Stimulated activated naive CD8-positive, alpha-beta T cell treated with anti-CD3 and anti-CD28 coated beads, Interleukin-15, amount 100 ng/mL, for 72 hours (primary cell): ENCODE measurements at places on chromosomes 7 and 10.

- no peak for DNase-seq
These were observed 16.7 kb upstream of the HMX3 start for GRCh38 chr10:123119081-123119480.

DNA sequence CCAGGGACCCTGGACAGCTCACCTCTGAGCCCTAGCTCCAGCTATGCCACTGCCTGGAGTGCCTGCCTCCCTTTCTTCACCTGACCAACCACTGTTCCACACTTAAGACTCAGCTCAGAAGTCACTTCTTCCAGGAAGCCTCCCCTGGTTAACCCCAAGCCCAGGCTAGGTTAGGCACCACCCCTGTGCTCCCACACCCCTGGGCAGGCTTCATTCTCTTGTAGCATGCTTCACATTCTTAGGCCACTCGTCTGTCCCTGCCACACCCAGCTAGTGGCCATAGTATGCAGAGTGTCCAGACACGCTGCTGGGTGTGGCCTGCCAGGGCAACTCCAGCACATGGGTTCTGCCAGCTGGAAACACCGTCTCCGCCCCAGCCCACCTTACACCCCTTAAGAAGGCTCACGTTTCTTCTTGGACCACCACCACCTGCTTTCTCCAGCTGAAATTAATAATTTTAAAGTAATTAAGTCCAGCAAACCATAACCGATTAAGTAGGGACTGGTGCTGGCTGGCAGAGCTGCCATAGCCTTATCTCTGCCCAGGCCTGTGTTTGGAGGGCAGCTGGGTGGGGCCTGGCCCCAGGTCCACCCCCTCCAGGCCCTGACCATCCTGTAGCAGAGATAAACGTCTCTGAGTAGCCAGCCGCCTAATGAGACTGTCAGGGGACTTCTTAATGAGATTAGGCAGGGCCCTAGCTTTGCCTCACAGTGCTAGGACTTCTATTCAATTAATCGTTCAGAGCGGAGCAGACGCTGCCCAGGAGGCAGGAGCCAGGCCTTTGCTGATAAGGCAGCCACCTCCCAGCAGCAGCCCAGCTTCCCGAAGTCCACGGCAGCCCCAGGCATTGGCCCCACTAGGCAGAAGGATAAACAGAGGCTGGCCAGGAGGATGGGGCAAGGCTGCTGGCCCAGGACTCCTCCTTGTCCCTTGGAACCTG is 20.5 kb downstream of the GRID1 start:
- DNase-seq, result no peak

DNA sequence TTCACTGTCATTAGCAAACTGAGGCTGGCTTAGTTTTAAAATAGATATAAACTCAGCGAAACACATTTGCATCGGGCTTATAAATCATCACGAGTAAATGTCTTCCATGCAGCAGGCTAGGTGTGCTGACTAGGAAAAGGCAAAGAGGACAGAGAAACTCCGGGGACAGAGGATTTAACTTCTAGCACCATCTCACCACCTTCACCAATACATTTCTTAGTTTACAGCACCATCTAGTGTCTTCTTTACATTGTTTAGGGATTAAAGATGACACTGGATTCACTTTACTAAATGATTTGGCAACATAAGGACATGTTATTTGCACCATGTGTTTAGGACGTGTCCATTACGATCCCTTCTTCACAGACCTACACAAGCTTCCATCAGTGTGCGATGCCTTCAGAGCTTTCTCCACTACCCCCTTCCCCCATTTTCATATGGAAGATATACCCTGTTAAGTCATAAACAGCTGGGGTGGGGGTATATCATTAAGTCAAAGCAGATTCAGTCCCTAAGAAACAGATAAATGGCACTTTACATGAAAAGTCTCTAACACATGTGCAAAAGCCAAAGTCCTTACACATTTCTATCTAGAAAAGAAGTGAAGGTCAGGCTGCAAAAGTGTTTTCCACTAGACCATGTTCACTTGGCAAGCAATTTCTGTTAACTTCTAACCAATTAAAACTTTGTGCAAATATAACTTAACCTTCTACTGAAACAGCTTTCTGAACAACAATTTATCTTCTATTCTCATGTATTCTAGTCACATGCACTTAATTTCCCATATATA is 103.3 kb downstream of the GRB10 start:
- no peak for DNase-seq

DNA sequence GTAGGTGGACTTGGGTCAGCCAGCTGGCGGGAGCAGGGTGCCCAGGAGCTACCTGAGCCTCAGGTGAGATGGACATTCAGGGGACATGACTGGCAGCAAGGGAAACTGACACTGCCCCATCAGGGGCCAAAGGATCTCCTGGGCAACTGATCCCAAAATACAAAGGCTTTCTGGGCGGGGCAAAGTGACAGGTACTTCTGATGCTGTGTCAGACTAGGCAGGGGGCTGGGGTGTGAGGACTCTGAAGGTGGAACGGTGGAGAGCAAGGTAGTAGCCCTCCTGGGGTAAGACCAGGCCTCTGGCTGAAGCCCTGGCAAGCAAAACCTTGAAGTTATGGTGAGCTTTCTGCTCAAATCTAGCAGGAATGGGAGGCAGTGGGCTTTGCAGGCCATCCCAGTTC is 4.4 kb downstream of the OPN4 start:
- no peak for DNase-seq

- no peak for DNase-seq
These were observed 100.9 kb downstream of the EXOC4 start for GRCh38 chr7:133353775-133354174.

- peak; percentile 63 for DNase-seq
These were observed 150.5 kb upstream of the VKORC1L1 start for GRCh38 chr7:65722361-65722792.

DNA sequence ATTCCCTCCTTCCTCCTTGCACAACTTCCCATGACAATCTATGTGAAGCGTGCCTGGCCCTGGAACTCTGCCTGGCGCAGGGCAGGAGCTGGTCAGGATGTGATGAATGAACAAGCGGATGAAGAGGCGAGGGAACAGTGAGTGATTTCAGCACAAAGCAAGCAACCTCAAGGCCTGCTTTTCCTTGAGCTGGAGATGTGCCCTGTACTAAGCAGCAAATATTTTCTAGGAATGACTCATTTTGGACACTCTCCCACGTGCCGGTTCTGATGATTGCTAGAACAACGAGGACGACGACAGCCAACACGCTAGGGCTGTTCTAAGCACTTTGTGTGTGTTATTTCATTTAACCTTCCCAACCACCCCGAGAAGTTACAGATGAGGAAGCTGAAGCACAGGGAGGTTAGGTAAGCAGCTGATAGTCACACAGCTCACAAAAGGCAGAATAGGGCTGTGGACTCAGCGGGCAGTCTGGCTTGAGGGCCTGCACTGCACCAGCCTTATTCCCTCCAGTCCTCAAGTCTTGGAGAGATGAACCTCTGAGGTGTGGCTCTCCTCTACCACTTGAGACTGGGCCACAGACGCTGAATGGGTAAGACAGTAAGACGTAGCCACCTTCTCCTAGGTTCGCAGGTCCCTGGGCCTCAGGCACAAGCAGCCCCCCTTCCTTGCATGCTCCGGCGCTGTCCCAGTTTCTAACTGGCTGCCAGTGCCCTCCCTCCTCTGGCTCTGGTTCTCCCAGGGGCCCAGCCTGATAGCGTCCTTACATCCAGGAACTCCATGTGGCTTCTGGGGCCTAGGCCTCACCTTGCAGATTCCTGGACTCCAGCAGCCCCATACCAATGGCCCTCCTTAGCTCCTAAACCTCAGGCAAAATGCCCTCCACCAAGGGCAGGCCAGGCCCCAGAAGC is 59.0 kb downstream of the YKT6 start:
- no peak for DNase-seq

GRCh38 chr7:85322252-85322651 is 135.4 kb upstream of the SEMA3D start:
- DNase-seq, result no peak

- no peak for DNase-seq
These were observed 87.6 kb downstream of the ARMH3 start for GRCh38 chr10:101968286-101968939.

- DNase-seq, result no peak
These were observed 7.3 kb downstream of the FAM20C start for GRCh38 chr7:199483-200249.

DNA sequence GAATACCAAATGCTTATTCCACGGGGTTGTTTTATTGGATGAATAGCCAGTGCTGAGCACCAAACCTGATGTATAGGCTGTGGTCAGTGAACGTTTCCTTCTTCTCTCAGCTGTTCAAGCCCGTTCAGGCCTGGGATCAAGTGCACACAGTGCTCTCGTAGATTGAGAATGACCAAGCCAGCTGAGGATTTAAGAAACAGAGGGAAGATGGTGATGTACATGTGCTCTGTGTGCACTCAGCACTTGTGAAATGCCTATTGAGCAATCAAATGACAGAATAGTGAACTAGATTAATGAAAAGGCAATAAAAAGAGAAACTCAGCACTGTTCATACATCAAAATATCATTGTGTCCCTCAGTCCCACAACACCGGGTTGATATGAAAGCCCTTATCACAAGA is 302.5 kb downstream of the BMPER start:
- no peak for DNase-seq

DNA sequence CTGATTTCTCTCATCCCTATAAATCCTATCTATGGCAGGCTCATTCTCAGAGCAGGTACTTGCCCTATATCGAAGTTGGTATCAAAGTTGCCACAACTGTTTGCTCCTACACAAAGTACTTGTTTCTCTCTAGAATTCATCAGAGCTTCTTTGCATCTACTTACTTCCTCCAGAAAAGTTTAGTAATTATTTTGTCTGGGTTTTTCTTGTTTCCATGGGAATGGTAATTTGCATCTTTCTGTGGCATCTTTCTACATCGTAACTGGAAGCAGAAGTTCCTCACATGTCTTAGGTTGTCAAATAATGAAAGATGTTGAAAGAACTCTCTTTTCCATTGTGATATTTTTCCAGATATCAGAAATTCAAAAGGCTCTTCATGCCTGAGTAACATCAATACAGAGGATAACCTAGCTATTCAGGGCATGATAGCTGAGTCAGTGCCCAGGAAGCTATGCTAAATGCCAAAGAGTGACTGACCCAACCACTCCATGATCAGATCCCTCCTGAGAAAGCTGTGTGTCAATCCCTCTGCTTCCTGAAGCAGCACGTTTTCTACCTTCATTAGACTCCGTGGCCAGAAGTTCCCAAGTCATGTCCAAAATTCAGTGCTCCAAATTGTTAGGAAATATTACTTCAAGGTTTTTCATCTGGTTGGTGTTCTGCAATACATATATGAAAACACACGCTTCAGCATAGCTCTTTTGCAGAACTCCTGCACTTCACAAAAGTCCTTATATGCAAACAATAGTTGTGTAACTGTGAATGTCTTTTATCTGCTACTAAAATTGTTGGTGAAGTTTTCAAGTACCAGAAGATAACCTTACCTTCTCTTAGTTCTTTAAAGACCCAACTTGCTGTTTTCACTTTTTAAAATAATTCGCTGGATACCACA is 216.5 kb downstream of the VTI1A start:
- DNase-seq, result no peak

DNA sequence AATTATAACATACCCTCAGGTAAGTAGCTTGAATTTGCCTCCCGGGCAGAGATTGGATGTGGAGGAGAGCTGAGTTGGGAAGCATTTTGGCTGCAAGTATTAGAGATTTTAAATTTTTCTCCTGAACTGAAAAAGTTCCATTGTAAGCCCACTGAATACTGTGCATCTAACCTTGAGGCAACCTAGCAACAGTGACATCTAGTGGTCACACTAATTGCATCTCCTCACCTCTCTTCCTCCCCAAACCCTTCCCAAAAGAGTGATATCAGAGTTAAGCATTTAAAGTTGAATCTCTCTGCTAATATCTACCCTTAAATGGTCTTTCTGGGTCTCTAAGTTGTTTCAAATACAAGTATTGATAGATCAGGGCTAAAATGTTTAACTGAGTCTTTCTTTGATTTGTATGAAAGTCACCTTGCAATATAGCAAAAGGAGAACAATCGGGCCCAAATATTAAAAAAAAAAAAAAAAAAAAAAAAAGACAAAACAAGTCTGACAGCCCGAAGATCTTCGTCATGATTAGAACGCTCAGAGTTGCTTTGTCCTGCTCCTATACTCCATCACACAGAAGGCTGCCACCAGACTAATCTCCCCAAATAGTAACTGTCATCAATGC is 40.4 kb upstream of the DLX5 start:
- peak; percentile 9 for DNase-seq

GRCh38 chr10:11525503-11525902 is 85.9 kb downstream of the USP6NL start:
- no peak for DNase-seq

DNA sequence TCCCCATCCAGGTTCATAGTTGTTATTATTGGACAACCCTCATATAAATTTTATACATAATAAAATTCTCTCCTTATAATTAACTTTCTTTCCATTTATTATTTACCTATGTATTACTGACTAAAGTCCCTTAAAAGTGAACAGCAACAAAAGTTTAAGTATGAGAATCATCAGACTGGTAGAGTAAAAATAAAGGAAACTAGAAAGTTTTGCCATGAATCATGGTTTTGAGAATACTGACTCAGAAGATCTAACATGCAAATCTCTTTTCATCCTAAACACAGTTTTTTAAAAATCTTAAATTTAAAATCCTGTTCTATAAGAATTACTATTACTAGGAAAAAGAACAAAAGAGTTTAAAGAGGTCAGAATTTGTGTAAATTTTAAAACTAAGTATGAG is 32.1 kb downstream of the HERC4 start:
- DNase-seq, result no peak

DNA sequence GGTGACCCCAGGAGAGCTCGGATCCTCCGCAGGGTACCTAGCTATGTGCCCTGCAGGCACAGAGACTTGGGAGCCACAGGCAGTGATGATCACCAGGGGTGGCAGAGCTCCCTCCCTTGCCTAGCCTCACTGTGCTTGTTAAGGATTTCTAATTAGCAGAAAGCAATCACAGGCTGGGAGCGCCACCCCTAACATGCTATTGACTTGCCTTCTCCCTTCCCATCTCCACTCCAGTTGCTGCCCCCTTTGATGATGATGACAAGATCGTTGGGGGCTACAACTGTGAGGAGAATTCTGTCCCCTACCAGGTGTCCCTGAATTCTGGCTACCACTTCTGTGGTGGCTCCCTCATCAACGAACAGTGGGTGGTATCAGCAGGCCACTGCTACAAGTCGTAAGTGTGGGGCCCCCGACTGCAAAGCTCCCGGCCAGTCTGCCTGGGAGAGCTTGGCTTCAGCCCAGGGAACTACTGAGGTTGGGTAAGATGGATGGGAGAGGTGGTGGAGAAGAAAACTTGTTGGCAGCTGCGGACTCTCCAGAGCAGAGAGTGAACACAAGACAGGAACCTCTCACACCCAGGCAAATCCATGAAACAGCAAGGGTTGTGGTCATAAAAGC is 1.2 kb downstream of the PRSS1 start:
- DNase-seq, result no peak

GRCh38 chr7:25844102-25844870 is 307.7 kb upstream of the NFE2L3 start:
- DNase-seq, result no peak

DNA sequence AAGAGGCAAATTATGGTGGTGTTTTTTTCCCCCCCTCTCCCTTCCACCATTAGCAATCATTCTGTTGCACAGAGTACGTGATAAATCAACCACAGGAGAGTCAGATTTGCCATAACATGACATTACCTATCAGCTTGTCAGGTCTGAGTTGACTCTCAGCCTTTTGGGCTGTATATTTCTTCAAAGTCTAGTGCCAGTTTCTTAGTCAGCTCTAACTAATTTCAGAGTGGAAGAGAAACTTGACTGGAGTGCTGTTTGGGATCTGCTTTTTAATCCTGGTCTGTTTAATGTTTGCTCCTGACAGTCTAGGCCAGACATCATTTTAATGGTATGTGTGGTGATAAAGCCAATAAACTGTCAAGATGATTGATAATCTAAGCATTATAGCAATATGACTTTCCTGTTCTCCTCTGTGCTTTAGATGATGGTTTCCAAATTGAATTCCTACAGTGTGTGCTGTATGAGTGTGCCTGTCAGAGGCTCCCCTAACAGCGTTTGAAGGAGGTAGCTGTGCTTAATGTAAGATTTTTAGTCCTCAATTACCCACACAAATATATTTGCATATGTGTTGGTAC is 76.9 kb downstream of the LRMDA start:
- no peak for DNase-seq
